ENCODE measurements at places on chromosomes 16 and 17.

DNA sequence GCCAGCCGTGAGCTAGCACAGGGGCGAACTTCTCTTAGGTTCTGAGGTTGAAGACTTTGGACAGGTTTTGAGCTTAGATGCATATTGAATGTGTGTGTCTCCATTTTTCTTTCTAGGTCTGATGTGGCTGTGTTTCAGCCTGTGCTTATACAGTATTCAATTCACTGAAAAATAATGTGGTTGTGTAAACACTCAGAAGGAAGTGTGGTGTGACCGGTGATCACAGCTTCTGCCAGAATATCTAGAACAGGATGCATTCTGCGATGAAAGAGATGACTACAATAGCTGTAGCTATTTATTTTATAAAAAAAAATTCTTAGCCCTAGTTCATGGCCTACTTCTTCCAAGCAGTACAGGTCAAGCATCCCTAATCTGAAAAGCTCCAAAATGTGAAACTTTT, 64.4 kb downstream of the MAP2K6 start:
- DNase-seq: no peak

GRCh38 chr17:30969989-30970830, 629 bp upstream of the RNF135 start:
- DNase-seq: peak; percentile 9

DNA sequence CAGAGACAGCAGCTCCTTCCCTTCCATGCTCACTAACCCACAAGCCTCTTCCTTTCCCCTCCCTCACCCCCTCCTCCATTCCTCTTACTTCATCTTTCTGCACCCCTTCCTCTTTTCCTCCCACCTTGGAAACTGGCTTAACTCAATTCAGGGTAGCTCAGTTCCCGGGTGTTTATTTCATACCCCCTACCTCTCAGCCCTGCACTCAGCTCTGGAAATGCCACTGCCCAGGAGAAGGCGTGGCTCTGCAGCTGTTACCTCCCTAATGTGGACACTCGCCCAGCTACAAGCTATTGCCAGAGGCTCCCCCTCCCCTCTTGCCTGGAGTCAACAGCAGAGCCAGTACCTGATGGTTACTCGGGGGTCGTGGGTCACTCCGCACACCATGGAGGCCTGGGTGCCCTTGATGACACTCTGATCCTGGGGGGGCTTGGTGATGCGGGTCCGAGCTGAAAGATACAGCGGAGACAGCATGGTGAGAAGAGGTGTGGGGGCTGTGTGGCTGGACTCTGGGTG, 118.4 kb upstream of the CDC42EP4 start:
- DNase-seq: no peak

DNA sequence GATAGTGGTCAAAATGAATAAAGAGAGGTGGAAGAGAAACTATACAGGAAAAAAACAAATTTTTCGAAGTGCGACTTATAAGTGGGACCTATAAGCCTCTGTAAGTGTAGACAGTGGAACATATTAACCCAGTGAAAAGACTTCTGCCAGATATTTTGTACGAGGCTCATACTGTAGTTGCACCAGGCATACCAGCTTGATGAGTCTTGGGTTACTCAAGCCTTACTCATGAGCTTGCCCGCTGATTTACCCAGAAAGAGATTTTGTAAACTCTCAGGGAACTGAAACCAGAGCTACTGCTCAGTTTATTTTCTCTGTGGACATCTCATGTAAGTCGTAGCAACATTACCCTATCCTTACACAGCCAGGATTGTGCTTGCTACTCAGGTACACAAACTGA, 708.0 kb upstream of the SOX9 start:
- DNase-seq: no peak

DNA sequence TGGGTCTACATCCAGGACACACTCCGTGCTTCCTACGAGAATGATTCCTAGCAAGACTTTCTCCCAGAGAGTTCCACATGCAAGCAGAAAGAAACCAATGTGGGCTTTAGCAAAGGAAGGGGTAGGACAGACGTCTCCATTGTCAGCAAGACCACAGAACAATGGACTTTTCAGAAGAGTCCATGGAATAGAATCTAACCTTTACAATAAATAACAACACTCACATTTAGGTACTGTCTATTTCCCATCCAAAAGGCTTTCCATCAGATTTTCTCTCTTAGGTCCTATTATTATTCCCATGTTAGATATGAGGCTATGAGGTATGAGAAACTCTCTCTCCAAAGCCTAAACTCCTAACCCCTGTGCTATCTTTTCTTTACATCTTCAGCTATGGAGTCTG, 360.9 kb downstream of the GRIN2A start:
- DNase-seq: no peak

GRCh38 chr16:4681471-4682083, 11.8 kb upstream of the NUDT16L1 start:
- DNase-seq: no peak

- no peak for DNase-seq
These were observed 161.1 kb upstream of the CACNG5 start for GRCh38 chr17:66673668-66674276.

GRCh38 chr16:88379694-88380040, 3.1 kb upstream of the ZNF469 start:
- no peak for DNase-seq

DNA sequence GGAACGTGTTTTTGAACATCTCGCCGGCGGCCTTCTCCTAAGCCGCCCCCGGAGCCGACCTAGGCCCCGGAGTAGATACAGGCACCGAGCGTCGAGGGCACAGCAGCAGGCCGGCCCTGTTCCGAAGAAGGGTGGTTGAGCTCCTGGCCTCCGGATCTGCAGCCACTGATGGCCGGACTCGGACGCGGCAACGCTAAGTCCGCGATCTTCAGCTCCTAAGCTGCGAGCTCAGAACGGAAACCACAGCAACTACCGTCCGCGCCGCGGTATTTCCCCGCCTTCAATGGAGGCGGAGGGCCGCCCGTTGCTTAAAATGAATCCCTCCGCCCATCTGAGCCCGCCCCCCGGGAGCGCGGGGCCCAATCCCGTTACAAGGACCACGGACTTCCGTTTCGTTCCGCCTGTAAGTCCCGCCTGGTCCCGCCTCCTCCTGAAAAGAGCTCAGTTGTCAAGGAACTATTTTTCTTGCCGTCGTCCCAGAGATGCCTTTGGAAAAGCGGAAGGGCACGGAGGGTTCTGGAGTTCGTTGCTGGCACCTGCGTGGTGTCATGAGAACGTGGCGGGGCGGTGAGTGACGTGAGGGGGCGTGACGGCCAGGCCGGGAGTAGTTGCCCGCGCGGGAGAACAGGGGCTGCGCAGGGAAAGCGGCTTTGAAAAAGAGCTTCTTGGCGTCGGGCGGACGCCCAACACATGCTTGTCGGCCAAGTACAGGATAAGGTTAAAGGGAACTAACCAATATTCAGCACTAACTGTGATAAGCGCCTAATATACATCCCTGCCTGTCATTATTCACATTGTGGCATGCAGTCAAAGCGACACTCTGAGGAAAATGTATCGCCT, at the start of gene CFAP20:
Gene CFAP20, minus strand, starts transcription at position 285 of the 840 bp plus-strand sequence. Its CDS starts 266 bp downstream, at position 19.
- DNase-seq: peak; percentile 92

- DNase-seq: no peak
These were observed 180.9 kb downstream of the GRIN2A start for GRCh38 chr16:10001258-10001775.

GRCh38 chr16:87703835-87704375, 61.9 kb downstream of the KLHDC4 start:
- DNase-seq: no peak

- DNase-seq: no peak
These were observed 86.6 kb downstream of the C16orf95 start for GRCh38 chr16:87230571-87230970.

GRCh38 chr16:3734758-3735221, 17.5 kb upstream of the TRAP1 start:
- no peak for DNase-seq

DNA sequence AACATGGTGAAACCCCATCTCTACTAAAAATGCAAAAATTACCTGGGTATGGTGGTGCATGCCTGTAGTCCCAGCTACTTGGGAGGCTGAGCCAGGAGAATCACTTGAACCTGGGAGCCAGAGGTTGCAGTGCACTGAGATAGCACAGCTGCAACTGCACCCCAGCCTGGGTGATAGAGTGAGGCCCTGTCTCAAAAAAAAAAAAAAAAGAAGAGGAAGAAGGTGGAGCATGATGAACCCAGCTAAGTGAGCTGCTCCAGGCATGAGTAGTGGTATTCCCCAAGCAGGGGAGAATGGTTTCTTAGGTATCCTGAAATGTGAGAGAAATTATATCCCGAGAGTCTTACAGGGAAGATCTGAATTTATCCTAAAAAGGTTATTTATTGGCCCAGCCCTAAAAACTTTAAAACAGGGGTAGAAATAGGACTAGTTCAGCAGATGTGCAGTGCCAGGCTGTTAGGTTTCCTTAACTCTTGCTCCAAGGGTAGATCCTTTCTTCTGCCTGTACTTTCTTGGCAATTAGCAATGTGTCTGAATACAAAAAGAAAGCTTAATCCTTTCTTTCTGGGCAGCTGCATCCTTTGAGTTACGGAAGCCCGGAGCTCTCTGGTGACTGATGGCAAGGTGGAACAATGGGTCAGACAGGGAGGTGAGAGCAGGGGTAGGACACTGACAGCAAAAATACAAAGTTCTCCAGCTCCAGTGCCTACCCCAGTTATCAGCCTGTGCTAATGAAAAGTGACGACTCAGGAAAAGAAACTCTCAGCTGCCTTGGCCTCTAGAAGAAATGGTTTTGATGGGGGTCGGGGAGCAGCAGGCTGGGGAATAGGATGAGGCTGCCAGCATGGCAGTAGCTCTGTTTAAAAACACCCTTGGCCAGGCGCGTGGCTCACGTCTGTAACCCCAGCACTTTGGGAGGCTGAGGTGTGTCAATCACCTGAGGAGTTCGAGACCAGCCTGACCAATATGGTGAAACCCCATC, 36.5 kb upstream of the TOB1 start:
- DNase-seq: no peak

DNA sequence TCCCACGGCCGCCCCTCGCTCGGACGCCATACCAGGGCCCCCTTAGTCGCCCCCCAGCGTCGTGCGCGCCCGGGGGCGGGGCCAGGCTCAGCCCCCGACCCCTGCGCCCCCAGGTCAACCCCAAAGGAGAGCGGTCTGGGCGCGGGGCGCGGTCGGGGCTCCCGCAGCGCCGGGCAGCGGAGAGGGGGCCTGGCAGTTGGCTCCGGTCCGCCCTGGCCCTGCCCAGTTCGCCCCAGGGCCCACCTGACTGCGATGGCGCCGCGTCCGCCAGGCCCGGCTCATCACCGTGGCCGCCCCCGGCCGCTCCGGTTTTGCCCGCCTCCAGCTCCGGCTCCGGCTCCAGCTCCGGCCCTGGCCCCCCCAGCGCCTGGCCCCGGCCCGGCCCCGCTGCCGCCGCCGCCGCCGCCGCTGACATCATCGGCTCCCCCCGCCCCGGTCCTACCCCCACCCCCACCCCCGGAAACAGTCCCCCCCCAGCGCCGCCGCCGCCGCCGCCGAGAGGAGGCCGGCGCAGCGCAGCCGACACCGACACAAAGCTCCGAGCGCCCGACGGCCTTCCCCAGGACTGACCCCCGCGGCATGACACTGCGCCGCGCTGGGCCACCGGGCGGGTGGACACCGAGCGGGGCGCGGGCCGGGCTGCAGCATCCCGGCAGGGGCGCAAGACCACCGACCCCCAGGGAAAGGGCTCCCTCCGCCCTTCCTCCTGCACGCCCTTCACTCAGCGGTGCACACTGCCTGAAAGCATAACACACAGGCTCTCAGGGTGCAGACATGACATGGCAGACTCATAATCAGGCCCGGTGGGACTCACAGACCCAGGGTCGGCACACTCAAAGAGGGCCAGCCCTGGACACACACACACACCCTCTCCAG, at the start of gene ZBTB4:
Gene ZBTB4, minus strand, starts transcription at position 419 of the 876 bp plus-strand sequence. CDS start 12,830 bp downstream, outside the sequence.
- DNase-seq: peak; percentile 65

DNA sequence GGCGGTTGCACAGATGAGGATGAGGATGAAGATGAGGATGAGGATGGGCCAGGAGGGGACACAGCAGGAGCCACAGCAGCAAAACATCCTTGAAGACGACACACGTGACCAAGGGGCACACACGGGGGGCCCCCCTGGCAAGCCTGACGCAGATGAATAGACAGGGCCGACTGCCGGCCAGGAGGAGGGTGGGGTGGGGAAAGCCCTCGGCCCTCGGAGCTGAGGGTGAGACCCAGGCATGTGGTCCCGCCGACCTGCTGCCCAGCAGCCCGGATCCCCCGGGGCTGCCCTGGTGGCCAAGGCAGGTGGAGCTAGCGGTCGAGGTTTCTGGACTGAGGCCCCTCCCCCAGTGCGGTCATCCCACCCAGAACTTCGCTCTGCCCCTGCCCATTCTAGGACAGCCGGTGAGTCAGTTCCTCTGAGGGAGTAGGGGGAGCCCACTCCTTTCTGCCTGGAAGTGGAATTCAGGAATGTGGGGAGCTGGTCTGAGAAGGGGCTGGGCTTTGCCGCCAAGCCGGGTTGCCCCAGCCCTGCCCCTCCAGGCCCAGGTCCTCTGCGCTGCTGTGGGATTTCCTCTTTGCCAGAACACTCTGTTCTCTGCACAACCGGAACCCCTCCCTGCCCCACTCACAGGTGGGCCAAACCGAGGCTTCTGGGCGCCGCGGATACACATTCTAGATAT, 9.9 kb downstream of the CYGB start:
- peak; percentile 34 for DNase-seq

- DNase-seq: no peak
These were observed 43.4 kb downstream of the ENGASE start for GRCh38 chr17:79117905-79118487.

- DNase-seq: no peak
These were observed 356.3 kb upstream of the C16orf82 start for GRCh38 chr16:26710450-26710849.

GRCh38 chr16:21227866-21228265, 5.6 kb upstream of the ANKS4B start:
- no peak for DNase-seq

GRCh38 chr16:69888005-69888590, 63.0 kb upstream of the CLEC18A start:
- DNase-seq: no peak

- no peak for DNase-seq
These were observed 53.8 kb upstream of the ARHGAP44 start for GRCh38 chr17:12735517-12735916.

GRCh38 chr16:55576384-55576783, 9.9 kb downstream of the CAPNS2 start:
- no peak for DNase-seq

GRCh38 chr17:230395-230770, 48.9 kb upstream of the DOC2B start:
- no peak for DNase-seq

GRCh38 chr17:80558046-80558445, 13.4 kb downstream of the RPTOR start:
- DNase-seq: no peak

GRCh38 chr16:88701581-88702370, 4.4 kb downstream of the RNF166 start:
- no peak for DNase-seq

GRCh38 chr17:79534851-79535727, 75.8 kb downstream of the RBFOX3 start:
- DNase-seq: no peak

GRCh38 chr16:64531401-64531800, 590.5 kb downstream of the CDH11 start:
- DNase-seq: no peak

GRCh38 chr16:47470810-47471209, 9.7 kb downstream of the PHKB start:
- no peak for DNase-seq

DNA sequence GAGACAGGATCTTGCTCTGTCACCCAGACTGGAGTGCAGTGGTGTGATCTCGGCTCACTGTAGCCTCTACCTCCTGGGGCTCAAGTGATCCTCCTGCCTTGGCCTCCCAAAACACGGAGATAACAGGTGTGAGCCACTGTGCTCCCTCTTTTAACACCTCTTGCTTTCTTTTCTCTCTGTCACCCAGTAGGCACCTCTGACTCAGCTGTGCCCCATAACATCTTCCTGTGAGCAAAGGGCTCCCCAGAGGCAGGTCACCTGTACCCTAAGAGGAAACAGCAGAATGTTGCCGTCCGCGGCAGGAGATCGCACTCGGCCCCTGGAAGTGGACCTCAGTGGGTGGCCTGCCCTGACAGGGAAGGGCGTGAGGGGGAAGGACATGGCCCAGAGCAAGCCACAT, 918 bp upstream of the NLRC3 start:
- DNase-seq: no peak

Measured in activated T-helper 1 cell treated with Interleukin-2 at 50 U/mL for 16 hours (primary cell).